ENCODE measurements at places on chromosomes 3 and 15.
A peak's percentile ranks its signal among the peaks of the same experiment; 100 is the strongest.

- H3K27ac ChIP-seq, result no peak overlapping the region
- no peak for DNase-seq
- H3K4me3 ChIP-seq, result no peak overlapping the region
- no peaks in the 10 kb centered on the region for H3K4me1 ChIP-seq
Observed at GRCh38 chr3:141788149-141788548, 24.9 kb downstream of the GRK7 start.

GRCh38 chr15:80309769-80310384 lies 57.9 kb upstream of the CTXND1 start:
- H3K27me3 ChIP-seq, result peaks cover 14% of the 10 kb centered on the region
- DNase-seq, result no peak
- H3K27ac ChIP-seq, result no peak overlapping the region
- no peaks in the 10 kb centered on the region for H3K36me3 ChIP-seq
- H3K4me3 ChIP-seq, result no peak overlapping the region

DNA sequence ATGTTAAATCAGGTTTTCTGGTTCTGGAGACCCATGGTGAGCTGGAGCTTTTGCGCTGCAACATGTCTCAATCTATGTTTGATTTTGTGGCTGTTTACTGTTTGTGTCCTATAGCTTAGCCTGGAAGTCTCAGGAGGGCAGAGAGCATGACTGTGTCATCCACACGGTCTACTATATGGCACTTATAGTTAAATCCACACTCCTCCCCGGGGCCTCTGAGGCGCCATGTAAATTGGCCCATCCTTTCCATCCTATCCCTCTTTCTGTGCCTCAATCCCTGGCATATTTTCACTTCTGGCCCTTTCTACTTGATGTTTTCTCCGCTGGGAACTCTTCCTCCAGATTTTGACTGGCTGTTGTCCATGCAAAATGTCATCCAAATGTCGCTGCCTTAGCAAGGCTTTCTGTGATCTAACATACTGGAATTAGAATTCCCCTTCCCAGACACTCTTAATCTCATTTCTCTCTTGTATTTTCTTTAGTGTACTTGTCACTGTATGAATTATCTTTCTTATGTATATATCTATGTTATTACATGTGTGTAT lies 560.8 kb upstream of the RGMA start:
- DNase-seq, result no peak
- no peaks in the 10 kb centered on the region for H3K4me1 ChIP-seq

- H3K4me3 ChIP-seq, result no peak overlapping the region
- peak overlapping the region; percentile 18 for H3K27ac ChIP-seq
- no peaks in the 10 kb centered on the region for H3K36me3 ChIP-seq
- DNase-seq, result peak; percentile 67
- H3K27me3 ChIP-seq, result no peaks in the 10 kb centered on the region
Observed at GRCh38 chr3:179526989-179527391, 35.7 kb upstream of the ACTL6A start.

GRCh38 chr3:187952849-187953248 lies 201.1 kb upstream of the LPP start:
- DNase-seq, result no peak
- no peaks in the 10 kb centered on the region for H3K36me3 ChIP-seq
- peaks cover 6% of the 10 kb centered on the region for H3K4me1 ChIP-seq
- H3K4me3 ChIP-seq, result no peak overlapping the region
- H3K27me3 ChIP-seq, result no peaks in the 10 kb centered on the region

GRCh38 chr3:156867174-156867573 lies 41.0 kb downstream of the LEKR1 start:
- no peak overlapping the region for H3K4me3 ChIP-seq
- H3K27me3 ChIP-seq, result no peaks in the 10 kb centered on the region
- DNase-seq, result no peak
- H3K36me3 ChIP-seq, result no peaks in the 10 kb centered on the region

DNA sequence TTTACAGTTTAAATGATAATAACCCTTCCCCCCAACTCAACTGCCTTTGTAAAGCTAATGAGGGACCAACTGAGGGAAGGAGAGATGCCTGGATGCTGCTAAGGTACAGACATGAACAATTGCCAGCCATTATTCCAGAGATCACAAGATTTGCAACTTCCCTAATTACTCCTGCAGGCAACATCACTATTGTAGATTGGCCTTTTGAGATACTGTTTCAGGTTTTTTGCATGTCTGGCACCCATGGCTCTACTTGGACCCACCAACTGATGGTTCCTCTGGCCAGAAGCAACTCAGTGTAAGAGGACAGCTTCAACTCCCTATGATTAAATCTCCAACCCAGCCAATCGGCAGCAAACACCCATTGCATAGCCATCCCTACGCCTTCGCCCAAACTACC lies 478.7 kb downstream of the FHIT start:
- H3K4me3 ChIP-seq, result no peak overlapping the region
- no peaks in the 10 kb centered on the region for H3K4me1 ChIP-seq
- no peaks in the 10 kb centered on the region for H3K27me3 ChIP-seq
- no peak overlapping the region for H3K27ac ChIP-seq

DNA sequence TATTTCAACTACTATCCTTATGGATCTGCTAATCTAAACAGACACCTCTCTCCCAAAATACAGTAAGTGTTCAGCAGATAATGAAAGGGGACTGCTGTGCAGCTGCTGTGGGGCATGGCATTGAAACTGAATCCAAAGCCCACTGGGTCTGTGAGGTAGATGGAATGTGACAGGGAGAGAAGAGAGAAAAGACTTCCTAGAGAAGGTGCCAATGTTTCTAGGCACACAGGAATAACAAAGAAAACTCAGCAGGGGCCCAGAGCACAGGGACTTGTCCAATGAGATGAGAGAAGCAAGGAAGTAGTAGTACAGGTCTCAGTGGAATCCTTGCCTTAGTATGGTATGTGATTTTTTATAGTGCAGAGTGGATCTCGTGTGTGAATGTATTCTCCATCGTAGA lies 457.8 kb downstream of the IL5RA start:
- no peak overlapping the region for H3K27ac ChIP-seq
- no peaks in the 10 kb centered on the region for H3K4me1 ChIP-seq
- no peaks in the 10 kb centered on the region for H3K27me3 ChIP-seq
- no peak for DNase-seq
- no peaks in the 10 kb centered on the region for H3K36me3 ChIP-seq

DNA sequence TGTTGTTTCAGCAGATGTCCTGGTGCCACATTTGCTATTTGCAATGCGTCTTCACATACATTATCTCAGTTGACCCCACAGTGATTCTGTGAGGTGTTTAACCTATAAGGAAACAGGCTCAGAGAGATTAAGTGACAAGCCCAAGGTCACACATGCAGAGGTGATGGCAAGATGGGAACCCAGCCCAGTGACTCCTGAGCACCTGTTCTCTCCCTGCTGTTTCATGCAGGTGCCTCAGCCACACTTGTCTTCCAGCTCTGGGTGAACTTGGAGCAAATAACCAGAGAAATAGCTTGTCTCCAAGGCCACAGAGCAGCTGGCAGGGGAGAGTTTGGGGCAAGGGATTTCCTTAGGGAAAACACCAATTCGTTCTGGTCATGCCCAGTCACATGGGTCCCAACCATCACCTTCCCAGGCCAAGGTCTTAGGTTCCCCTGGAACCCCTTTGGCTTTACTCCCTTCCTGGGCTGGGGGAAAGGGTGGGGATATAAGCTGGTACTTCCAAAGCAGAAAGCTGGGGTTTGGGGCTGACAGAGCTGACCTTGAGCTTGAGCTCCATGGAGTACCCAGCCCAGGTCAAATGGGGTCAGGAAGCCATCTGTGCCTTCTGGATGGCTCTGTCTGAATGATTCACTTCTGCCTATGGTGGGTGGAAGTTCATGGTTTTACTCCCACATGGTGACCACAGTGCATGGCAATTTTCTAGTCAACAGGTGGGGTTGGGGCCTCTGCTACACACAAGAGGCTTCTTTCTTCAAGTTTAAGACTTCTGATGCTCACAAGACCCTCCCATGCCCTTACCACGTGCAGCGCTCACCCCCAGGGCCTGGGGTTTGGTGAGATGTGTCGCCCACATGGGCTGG lies 22.4 kb downstream of the LIPC start:
- H3K27ac ChIP-seq, result no peak overlapping the region
- no peaks in the 10 kb centered on the region for H3K27me3 ChIP-seq
- no peak for DNase-seq
- H3K4me3 ChIP-seq, result no peak overlapping the region

- H3K4me1 ChIP-seq, result no peaks in the 10 kb centered on the region
- no peak overlapping the region for H3K27ac ChIP-seq
- H3K4me3 ChIP-seq, result no peak overlapping the region
- no peak for DNase-seq
- H3K36me3 ChIP-seq, result no peaks in the 10 kb centered on the region
Observed at GRCh38 chr3:158314426-158315357, 204.8 kb downstream of the RSRC1 start.

- no peaks in the 10 kb centered on the region for H3K36me3 ChIP-seq
- H3K27me3 ChIP-seq, result no peaks in the 10 kb centered on the region
- DNase-seq, result no peak
- H3K4me3 ChIP-seq, result no peak overlapping the region
- H3K27ac ChIP-seq, result no peak overlapping the region
- no peaks in the 10 kb centered on the region for H3K4me1 ChIP-seq
Observed at GRCh38 chr3:54235998-54236397, 113.6 kb downstream of the CACNA2D3 start.

DNA sequence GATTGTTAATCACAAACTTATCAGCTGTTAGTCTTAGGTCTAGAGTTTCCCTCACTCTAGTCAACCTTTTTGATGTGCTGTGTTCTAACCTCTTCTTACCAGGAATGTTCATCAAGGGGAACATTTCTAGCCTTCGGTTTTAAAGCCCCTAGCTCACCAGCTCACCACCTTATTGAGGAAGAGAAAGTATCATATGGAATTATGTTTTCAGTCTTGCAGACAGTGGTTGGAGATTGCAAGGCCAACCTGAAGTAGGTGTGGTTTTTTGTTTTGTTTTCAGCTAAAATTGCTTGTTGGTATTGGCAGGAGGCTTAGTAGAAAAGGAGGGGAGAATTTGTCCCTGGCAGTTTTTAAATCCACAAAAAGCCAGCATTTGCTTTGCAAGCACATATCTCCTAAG lies 48.4 kb upstream of the CCDC80 start:
- peaks cover 13% of the 10 kb centered on the region for H3K4me1 ChIP-seq
- no peak overlapping the region for H3K4me3 ChIP-seq
- no peaks in the 10 kb centered on the region for H3K36me3 ChIP-seq
- no peak for DNase-seq

DNA sequence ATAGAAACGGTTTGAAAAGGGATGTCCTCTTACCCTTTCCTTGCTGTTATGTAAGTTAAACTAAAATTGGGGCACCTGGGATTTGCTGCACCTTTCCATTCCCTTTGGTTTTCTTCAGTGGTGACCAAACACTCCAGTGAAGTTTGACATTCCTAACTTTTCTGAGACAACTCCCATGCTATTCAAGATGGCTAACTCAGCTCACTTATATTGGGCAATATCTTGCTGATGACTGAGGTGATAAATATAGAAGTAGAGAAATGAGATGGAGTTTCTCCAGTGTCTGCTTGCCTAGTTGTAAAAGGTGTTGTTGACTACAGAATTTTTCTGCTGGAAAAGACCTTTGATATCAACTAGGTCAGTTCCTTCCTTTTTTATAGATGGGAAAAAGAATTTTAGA lies 291.8 kb downstream of the GAP43 start:
- no peak overlapping the region for H3K27ac ChIP-seq
- no peak for DNase-seq
- H3K4me1 ChIP-seq, result no peaks in the 10 kb centered on the region
- H3K27me3 ChIP-seq, result no peaks in the 10 kb centered on the region
- H3K36me3 ChIP-seq, result no peaks in the 10 kb centered on the region

DNA sequence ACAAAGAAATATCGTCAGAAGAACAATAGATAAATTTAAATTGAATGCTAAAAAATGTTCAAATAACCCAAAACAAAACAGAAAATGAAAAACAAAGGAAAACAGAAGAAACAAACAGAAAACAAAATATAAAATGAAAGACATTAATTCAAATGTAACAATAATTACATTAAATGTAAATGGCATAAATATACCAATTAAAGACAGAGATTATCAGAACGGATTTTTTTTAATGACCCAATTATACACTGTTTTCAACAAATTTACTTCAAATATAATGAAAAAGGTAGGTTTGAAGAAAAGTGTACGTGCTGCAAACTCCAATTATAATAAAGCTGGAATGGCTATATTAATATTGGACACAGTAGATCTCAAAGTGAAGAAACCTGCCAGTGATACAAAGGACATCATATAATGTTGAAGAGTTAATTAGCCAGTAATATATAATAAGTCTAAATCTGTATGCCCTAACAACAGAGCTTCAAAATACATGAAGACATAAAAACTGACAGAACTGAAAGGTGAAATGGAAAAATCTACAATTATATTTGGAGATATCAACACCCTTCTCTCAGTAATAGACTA lies 193.8 kb downstream of the ZBTB20 start:
- DNase-seq, result no peak
- H3K27me3 ChIP-seq, result no peaks in the 10 kb centered on the region
- H3K4me1 ChIP-seq, result no peaks in the 10 kb centered on the region

DNA sequence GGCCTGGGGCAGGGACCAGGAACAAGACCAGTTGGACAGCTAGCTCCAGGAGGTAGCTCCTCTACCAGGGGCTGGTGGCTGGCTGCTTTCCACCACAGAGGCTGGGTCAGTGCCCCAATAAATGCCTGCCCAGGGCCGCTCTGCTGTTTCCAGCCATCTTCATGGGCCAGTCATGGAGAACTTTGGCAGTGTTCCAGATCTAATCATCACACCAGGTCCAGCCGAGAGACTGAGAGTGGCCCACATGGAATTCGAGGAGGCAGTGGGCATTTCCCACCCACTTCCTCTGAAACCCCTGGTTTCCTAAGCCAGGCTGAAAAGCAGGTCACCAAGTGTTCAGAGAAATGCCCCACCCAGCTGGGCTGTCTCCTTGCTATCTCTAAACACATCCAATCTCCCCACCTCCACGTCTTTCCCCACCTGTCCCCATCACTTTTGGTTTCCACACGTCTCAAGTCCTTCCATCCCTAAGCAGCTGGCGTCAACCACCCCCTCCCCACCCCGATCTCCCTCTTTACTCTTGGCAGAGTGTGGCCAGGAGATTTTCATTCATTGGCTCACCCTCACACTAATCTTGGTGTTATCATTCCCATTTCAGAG lies 190.0 kb upstream of the LINGO1 start:
- no peak for DNase-seq
- no peaks in the 10 kb centered on the region for H3K36me3 ChIP-seq
- no peaks in the 10 kb centered on the region for H3K27me3 ChIP-seq

DNA sequence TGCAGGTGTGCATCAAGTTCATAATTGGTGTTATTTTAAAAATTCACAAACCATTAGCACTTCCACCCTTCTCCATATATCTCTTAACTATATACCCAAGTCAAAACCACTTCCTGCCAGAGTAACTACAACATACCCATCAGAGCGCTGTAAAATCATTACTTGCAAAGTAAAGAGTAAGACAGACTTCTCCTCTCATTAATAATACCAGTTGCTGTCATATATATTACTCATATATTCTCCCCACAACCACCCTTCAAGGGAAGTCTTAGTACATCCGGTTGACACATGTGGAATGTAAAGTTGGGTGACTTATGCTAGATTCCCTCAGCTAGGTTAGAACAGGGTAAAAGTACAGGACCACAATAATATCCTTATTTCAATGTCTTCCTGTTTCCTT lies 5.6 kb downstream of the TERC start:
- H3K4me1 ChIP-seq, result no peaks in the 10 kb centered on the region
- H3K27me3 ChIP-seq, result no peaks in the 10 kb centered on the region
- H3K36me3 ChIP-seq, result no peaks in the 10 kb centered on the region
- DNase-seq, result no peak
- H3K27ac ChIP-seq, result no peak overlapping the region
- no peak overlapping the region for H3K4me3 ChIP-seq

- H3K36me3 ChIP-seq, result no peaks in the 10 kb centered on the region
- no peak overlapping the region for H3K27ac ChIP-seq
- H3K27me3 ChIP-seq, result no peaks in the 10 kb centered on the region
- H3K4me1 ChIP-seq, result no peaks in the 10 kb centered on the region
Observed at GRCh38 chr3:161423911-161424522, 52.7 kb upstream of the SPTSSB start.

All from tibial artery (tissue), 4 donors.